Dermis lymphatic vessel endothelial cell (primary cell): ENCODE measurements at places on chromosomes 6 and 20. TPM values are rescaled to one million over a fixed set of nuclear protein-coding genes. Genes with fewer than 3 reads are reported as not detected.

LIME1 gene
- 0.86 and 0.87 TPM in 2 replicates for total RNA-seq

PLCB1 gene
- total RNA-seq, result 16.6 and 20.0 TPM in 2 replicates

TRIM38 gene
- total RNA-seq, result 5.5 and 8.2 TPM in 2 replicates

TUBB2B gene
- total RNA-seq, result 0.60 and 1.6 TPM in 2 replicates

COL12A1 gene
- total RNA-seq, result 1.7 and 2.5 TPM in 2 replicates

NOX3 gene
- total RNA-seq, result not detected in 2 replicates

SAMD3 gene
- total RNA-seq, result not detected in 2 replicates

MAK gene
- under 0.01 TPM in 1 of 2 replicates, not detected in the other for total RNA-seq

HCRTR2 gene
- total RNA-seq, result not detected in 2 replicates

LAMA4 gene
- total RNA-seq, result 525 and 536 TPM in 2 replicates

UBE2J1 gene
- total RNA-seq, result 58.8 and 70.0 TPM in 2 replicates

TINAG gene
- not detected in 2 replicates for total RNA-seq

PACSIN1 gene
- total RNA-seq, result not detected in 2 replicates

DSP gene
- 72.6 and 87.0 TPM in 2 replicates for total RNA-seq

SLC13A3 gene
- under 0.01 and 0.09 TPM in 2 replicates for total RNA-seq

RPS6KA2 gene
- total RNA-seq, result 242 and 244 TPM in 2 replicates

ZNF165 gene
- total RNA-seq, result 0.26 and 0.33 TPM in 2 replicates

CLPSL1 gene
- total RNA-seq, result not detected in 2 replicates

TREML2 gene
- total RNA-seq, result not detected in 2 replicates

CLIC5 gene
- total RNA-seq, result not detected in 2 replicates

DNAH8 gene
- under 0.01 TPM in 2 replicates for total RNA-seq

ESR1 gene
- not detected in 2 replicates for total RNA-seq

OGFR gene
- total RNA-seq, result 20.2 and 20.5 TPM in 2 replicates

TGM2 gene
- 227 and 334 TPM in 2 replicates for total RNA-seq

TAAR8 gene
- total RNA-seq, result not detected in 2 replicates

C20orf96 gene
- 1.4 and 2.2 TPM in 2 replicates for total RNA-seq

CFAP206 gene
- under 0.01 and 0.26 TPM in 2 replicates for total RNA-seq

SLC17A9 gene
- total RNA-seq, result 1.9 and 3.4 TPM in 2 replicates

NT5E gene
- total RNA-seq, result 72.6 and 114 TPM in 2 replicates

GRIK2 gene
- under 0.01 and 0.09 TPM in 2 replicates for total RNA-seq

SPATS1 gene
- 0.09 TPM in 1 of 2 replicates, not detected in the other for total RNA-seq
